ENCODE measurements at places on chromosomes 16 and 17.
A peak's percentile ranks its signal among the peaks of the same experiment; 100 is the strongest.

DNA sequence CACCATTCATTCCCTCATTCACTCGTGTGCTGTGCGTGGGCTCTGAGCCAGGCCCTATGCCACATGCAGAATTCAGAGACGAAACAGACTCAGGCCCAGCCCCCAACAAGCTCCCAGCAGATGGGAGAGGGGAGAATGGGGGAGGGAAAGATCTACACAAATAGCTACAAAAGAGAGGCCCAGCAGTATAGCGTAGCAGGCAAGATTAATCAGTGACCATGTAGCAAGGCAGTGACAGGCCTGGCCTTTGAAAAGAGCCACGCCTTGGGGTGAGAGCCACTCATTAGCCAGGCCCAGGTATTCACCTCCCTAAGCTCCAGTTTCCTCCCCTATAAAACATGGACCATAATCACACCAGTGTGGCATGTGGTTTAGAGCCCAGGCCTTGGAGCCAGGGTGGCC, 16.4 kb upstream of the KRT19 start:
- peaks cover 5% of the 10 kb centered on the region for H3K4me1 ChIP-seq
- peaks cover 5% of the 10 kb centered on the region for H3K36me3 ChIP-seq
- DNase-seq, result no peak
- H3K4me3 ChIP-seq, result no peak overlapping the region
- H3K27ac ChIP-seq, result no peak overlapping the region
- H3K27me3 ChIP-seq, result peaks cover 19% of the 10 kb centered on the region

DNA sequence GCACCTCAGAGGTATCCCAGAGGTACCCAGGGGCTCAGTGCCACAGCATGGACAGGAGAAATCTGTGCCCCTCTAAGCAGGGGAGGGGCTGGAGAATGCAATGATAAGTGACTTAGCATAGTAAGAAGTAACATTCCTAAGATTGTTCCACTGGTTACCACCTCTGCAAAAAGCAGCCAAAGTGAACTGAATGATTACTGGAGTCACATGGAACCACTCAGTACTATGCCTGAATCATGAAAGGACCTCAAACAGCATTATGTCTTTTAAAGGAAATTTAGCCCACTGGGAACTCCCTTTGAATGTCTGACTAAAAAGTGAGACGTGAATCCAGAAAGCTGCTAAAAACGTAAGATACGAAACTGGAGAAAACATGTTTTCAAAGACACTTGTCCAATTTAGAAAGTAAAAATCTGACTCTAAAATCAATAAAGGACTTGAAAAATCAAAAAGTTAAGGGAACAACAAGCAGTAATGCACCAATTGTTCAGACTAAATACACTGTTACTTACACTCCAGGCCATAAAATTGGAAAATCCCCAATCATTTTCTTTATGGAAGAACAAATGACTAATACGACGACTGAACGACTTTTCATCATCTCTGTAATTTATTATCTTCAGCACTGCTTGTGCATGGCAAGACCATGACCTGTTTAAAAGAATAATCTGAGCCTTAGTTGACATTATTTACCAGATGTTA, 38.6 kb downstream of the LITAFD start:
- no peak overlapping the region for H3K27ac ChIP-seq
- H3K4me3 ChIP-seq, result no peak overlapping the region
- DNase-seq, result no peak
- peaks cover 7% of the 10 kb centered on the region for H3K4me1 ChIP-seq
- no peaks in the 10 kb centered on the region for H3K27me3 ChIP-seq

GRCh38 chr17:7024402-7024785, 1.5 kb downstream of the BCL6B start:
- H3K27ac ChIP-seq, result no peak overlapping the region
- no peaks in the 10 kb centered on the region for H3K36me3 ChIP-seq
- DNase-seq, result no peak
- H3K4me3 ChIP-seq, result no peak overlapping the region

DNA sequence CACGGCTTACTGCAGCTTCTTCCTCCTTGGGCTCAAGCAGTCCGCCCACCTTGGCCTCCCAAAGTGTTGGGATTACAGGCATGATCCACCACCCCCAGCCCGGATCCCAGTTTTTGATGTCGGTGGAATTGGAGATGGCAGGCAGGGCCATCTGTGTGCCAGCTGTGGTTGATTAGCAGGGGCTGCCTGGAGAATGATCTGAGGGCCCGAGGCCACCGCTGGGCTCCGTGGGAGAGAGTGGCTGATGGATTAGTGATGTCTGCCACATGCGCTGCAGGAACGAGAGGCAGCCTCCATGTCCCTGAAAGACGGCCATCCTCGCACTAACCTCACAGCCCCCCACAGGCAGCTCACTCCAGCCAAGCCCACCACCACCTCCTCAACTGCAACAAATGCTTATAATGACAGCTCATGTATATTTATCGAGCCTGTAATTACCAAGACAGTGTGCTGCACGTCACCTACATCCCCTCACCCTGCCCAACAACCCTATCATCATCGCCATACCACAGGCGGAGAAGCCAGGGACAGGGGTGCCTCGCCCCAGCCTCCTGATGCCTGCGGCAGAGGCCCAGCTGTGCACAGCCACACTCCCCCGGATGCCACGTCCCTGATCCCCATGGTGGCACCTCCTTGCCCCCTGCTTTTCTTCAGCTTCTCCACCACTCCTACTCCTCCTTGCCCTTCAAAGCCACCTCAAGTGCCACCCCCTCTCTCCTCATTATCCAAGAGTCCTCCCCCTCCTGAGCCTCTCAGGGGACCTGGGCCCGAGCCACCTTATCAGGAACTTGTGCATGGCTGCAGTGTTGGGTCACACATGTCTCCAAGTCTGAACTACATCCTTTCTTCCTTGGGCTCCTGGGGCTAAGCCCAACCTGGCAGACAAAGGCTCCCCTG, 33.2 kb downstream of the ACTG1 start:
- H3K27me3 ChIP-seq, result peaks cover 19% of the 10 kb centered on the region
- H3K4me3 ChIP-seq, result no peak overlapping the region
- H3K27ac ChIP-seq, result no peak overlapping the region

GRCh38 chr17:79224903-79225302, 150.3 kb downstream of the ENGASE start:
- H3K4me3 ChIP-seq, result no peak overlapping the region
- no peak for DNase-seq
- peaks cover 5% of the 10 kb centered on the region for H3K4me1 ChIP-seq
- peaks cover 22% of the 10 kb centered on the region for H3K27me3 ChIP-seq
- H3K36me3 ChIP-seq, result no peaks in the 10 kb centered on the region

DNA sequence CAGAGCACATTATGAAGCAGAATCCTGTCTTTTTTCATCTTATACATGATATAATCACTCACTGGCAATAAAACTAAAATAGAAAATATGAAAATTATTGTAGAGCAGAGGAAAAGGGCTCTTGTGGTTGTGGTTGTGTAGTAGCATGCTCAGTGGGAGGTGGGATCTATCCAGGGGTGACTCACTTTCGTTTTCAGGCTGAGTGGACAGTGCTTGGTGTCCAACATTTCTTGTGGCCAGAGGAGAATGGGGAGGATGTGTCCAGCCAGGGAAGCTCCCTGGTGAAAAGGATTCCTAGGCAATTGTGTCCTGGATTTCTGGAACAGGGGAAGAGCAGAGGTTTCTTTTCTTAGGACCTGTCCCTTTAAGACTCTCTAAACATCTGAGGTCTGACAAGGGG, 31.9 kb upstream of the CPHXL start:
- no peak for DNase-seq
- no peaks in the 10 kb centered on the region for H3K36me3 ChIP-seq
- peaks cover 19% of the 10 kb centered on the region for H3K4me1 ChIP-seq
- H3K4me3 ChIP-seq, result no peak overlapping the region
- no peak overlapping the region for H3K27ac ChIP-seq

- DNase-seq, result no peak
- H3K27me3 ChIP-seq, result peaks cover 6% of the 10 kb centered on the region
- no peaks in the 10 kb centered on the region for H3K36me3 ChIP-seq
Observed at GRCh38 chr17:9788601-9789000, 2.8 kb downstream of the DHRS7C start.

- no peaks in the 10 kb centered on the region for H3K27me3 ChIP-seq
- DNase-seq, result no peak
- no peak overlapping the region for H3K27ac ChIP-seq
- peaks cover 45% of the 10 kb centered on the region for H3K36me3 ChIP-seq
Observed at GRCh38 chr16:23403547-23403946, 49.4 kb downstream of the COG7 start.

- peaks cover 12% of the 10 kb centered on the region for H3K4me1 ChIP-seq
- H3K36me3 ChIP-seq, result peaks cover 10% of the 10 kb centered on the region
- DNase-seq, result no peak
- H3K4me3 ChIP-seq, result no peak overlapping the region
- peaks cover 6% of the 10 kb centered on the region for H3K27me3 ChIP-seq
Observed at GRCh38 chr17:28379814-28380801, 8.6 kb downstream of the SARM1 start.

- peaks cover 4% of the 10 kb centered on the region for H3K36me3 ChIP-seq
- no peak overlapping the region for H3K4me3 ChIP-seq
- H3K4me1 ChIP-seq, result peaks cover 10% of the 10 kb centered on the region
- no peak overlapping the region for H3K27ac ChIP-seq
Observed at GRCh38 chr17:12940699-12941098, 77.1 kb downstream of the ELAC2 start.

- no peak for DNase-seq
- no peaks in the 10 kb centered on the region for H3K4me1 ChIP-seq
- H3K27ac ChIP-seq, result no peak overlapping the region
Observed at GRCh38 chr16:7316281-7316888, 16.3 kb upstream of the RBFOX1 start.

GRCh38 chr17:41678411-41678906, 10.2 kb upstream of the EIF1 start:
- H3K27me3 ChIP-seq, result no peaks in the 10 kb centered on the region
- H3K27ac ChIP-seq, result peak overlapping the region; percentile 88
- peaks cover 3% of the 10 kb centered on the region for H3K36me3 ChIP-seq
- peak overlapping the region; percentile 75 for H3K4me3 ChIP-seq

GRCh38 chr16:15946257-15947044, 3.0 kb upstream of the ABCC1 start:
- no peak overlapping the region for H3K27ac ChIP-seq
- H3K27me3 ChIP-seq, result no peaks in the 10 kb centered on the region
- H3K4me3 ChIP-seq, result no peak overlapping the region

DNA sequence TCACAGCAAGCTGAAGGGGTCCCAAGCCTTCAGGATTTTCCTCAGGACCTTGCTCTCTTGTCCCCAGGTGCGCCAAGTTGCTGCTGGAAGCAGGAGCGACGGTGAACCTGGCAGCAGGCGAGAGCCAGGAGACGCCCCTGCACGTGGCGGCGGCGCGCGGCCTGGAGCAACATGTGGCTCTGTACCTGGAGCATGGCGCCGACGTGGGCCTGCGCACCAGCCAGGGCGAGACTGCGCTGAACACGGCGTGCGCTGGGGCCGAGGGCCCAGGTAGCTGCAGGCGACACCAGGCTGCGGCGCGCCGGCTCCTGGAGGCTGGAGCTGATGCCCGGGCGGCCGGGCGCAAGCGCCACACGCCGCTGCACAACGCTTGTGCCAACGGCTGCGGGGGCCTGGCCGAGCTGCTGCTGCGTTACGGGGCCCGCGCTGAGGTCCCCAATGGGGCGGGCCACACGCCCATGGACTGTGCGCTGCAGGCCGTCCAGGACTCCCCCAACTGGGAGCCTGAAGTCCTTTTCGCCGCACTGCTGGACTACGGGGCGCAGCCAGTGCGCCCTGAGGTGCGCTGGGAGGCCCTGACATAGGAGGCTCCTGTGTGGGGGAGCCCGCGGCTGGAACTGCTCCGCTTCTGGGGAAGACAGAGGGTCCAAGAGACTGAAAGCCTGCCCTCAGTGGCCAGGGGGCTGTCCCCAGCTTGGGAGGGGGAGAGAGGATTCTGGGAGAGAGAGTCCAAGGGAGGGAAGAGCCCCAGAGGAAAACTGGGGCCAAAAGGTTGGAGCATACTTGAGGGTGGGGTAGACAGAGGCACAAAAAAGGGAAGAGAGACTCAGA, 6.4 kb downstream of the ASB16 start:
- H3K27me3 ChIP-seq, result no peaks in the 10 kb centered on the region
- no peaks in the 10 kb centered on the region for H3K4me1 ChIP-seq
- DNase-seq, result no peak
- no peak overlapping the region for H3K27ac ChIP-seq

- peaks cover 12% of the 10 kb centered on the region for H3K4me1 ChIP-seq
- peaks cover 10% of the 10 kb centered on the region for H3K27me3 ChIP-seq
- H3K4me3 ChIP-seq, result no peak overlapping the region
- no peak for DNase-seq
- H3K27ac ChIP-seq, result no peak overlapping the region
Observed at GRCh38 chr17:4479982-4480751, 18.5 kb upstream of the SPNS2 start.

GRCh38 chr16:57951204-57951960, 19.5 kb downstream of the CNGB1 start:
- H3K27ac ChIP-seq, result no peak overlapping the region
- DNase-seq, result no peak
- H3K36me3 ChIP-seq, result no peaks in the 10 kb centered on the region
- no peak overlapping the region for H3K4me3 ChIP-seq
- no peaks in the 10 kb centered on the region for H3K4me1 ChIP-seq

DNA sequence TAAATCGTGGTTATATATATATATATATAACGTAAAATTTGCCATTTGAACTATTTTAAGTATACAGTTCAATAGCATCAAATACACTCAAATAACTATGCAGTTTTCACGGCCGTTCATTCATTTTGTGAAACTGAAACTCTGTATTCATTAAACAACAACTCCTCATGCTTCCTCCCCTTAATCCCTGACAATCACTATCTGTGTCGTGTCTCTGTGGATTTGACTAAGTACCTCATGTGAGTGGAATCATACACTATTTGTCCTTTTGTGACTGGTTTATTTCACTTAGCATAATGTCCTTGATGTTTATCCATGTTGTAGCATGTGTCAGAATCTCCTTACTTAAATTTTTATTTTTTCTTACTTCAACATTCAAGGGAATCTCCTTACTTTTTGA, 2.8 kb downstream of the CCL23 start:
- peaks cover 10% of the 10 kb centered on the region for H3K4me1 ChIP-seq
- H3K27me3 ChIP-seq, result peaks cover 4% of the 10 kb centered on the region

Data from memory B cell (primary cell).